ENCODE measurements at places on chromosomes 3 and 15.
A peak's percentile ranks its signal among the peaks of the same experiment; 100 is the strongest.

DNA sequence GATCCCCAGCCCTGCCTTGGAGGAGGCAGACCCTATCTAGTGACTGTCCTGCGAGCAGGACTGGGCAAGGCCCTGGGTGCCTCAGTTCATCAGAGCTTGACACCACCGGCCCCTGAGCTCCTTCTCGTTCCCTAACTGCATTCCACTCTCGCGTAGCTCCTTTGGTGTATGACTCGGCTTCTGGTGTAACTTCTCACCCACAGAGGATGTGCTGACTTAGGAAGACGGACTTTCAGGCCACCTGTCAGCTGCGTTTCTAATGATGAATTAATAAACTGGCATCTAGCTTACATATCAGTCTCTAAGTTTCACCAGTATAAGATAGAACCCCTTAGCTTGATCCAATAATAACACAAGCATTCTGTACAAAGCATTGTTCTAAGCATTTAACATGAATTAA is 17.5 kb downstream of the ABCF3 start:
- DNase-seq: no peak

DNA sequence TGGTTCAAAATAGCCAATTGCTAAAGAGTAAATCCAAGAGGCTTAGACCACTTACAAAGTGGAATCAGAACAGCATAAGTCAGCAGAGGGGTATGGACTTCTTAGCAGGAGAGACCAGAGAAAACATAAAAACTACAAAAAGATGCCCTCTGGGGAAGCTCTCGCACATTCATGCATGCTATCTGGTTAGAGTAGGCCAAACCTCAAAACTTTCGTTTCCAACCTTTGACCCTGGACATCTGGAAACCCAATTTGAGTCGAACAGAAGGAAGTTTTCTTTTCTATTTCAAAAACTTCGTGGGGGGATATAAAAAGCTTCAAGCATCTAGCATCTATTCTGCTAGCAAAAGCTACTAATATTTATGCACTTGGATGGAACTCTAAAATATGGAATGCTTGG is 523.9 kb upstream of the AGTR1 start:
- DNase-seq: no peak

DNA sequence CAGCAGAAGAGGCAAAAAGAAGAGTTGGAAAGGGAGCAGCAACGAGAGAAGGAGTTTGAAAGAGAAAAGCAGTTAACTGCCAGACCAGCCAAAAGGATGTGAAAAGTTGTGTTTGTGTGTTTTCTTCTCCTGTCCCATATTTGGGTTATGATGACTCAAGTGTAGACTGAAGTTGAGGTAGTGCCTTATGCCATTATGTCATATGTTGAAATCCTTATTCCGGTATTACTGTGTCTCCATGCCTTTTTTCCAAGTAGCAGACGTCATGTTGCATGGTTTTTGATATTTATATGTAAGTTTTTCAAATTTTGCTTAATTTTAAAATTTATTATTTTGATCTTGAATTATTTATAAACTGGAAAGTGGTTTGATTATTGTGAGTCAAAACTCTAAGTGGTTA is 19.2 kb downstream of the BLOC1S6 start:
- peak; percentile 20 for DNase-seq

DNA sequence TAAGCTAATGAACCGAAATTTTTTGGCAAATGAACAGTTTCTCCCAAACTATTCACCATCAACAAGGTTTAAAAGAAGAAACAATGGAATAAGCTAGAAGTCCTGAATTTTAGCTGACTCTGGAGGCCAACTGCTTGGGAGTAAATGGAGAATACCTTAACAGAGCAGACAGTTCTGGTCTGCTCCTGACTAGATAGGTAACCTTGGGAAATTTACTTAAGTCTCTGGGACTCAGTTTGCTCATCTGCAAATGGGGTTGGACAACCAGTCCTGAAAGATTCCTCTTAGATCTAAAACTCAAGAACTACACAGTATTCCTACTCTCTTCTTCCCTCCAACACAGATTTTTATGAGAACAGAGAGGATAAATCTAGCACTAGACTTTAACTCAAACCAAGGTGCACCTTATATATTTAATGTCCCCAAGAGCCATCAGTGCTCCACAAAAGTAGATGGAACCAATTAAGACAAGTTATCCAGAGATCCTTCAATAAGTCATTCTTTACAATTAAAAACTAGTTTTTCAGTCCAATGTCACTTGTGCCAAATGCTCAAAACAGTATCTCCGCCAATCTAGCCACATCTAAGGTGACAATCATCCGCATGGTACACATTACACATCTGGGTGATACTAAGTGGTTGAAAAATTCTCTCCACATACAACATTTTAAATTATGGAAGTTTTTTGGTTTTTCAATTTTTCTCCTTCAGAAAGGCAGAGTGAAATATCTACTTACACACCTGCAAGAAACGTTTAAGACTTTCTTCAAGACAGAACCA is 1.5 kb downstream of the RHOA start:
- no peak for DNase-seq

DNA sequence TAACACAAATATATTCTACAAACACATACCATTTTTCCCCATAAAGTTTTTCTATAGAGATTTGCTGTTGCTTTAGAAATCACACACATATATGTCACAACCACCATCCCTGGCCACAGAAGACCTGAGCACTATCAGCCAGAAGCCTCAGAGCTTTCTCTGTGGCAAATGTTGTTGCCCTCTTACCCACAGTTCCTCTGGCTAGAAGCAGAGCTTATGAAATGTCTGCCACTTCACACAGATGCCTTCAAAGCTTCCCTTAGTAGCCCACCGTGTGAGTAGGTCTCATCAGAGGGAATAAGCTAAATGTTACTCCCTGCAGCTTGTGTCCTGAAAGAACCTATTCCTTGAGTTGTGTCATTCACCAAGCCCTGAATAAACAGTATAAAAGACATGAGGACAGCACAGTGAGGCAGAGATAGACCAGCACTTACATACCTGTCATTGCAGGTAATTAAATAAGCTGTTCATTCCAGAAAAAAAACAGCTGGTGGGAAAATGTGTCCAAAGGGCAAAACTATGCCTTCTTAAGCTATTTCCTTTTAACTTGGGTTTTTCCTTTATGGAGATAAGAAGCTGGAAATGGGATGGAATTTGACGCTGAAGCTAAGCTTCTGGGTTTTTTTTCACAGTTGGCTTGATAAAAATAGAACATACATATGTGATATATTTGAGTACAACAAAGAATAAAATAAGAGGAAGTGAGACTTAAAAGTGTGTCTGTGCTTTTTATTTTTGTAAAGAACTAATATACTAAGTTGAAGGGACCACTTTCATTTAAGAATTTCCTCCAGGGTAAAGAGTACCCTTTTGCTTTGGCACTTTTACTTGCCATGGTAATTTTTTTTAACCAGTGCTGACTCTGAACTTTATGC is 391.4 kb downstream of the KCNH8 start:
- peak; percentile 9 for DNase-seq

DNA sequence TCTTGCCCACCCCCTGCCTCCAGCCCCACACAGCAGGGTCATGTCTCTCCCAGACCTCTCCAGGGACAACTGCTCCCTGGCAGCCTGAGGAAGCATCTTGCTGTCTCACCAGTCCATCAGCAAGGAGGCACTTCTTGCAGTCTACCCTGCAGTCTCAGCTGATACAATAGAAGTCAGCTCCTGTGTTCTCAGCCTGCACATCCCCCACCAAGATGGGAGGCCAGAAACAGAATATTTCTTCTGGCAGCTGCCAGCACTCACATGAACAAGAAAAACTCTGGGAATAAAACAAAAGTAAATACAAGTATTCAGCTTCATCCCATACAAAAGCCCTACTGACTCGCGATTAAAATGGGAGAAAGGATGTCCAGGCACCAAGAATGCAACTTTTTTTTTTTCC is 457.4 kb upstream of the PROK2 start:
- no peak for DNase-seq

- DNase-seq: no peak
Observed at GRCh38 chr3:193348686-193349085, 29.9 kb downstream of the ATP13A5 start.

GRCh38 chr3:94862703-94863102 is 799.8 kb downstream of the NSUN3 start:
- DNase-seq: peak; percentile 12

DNA sequence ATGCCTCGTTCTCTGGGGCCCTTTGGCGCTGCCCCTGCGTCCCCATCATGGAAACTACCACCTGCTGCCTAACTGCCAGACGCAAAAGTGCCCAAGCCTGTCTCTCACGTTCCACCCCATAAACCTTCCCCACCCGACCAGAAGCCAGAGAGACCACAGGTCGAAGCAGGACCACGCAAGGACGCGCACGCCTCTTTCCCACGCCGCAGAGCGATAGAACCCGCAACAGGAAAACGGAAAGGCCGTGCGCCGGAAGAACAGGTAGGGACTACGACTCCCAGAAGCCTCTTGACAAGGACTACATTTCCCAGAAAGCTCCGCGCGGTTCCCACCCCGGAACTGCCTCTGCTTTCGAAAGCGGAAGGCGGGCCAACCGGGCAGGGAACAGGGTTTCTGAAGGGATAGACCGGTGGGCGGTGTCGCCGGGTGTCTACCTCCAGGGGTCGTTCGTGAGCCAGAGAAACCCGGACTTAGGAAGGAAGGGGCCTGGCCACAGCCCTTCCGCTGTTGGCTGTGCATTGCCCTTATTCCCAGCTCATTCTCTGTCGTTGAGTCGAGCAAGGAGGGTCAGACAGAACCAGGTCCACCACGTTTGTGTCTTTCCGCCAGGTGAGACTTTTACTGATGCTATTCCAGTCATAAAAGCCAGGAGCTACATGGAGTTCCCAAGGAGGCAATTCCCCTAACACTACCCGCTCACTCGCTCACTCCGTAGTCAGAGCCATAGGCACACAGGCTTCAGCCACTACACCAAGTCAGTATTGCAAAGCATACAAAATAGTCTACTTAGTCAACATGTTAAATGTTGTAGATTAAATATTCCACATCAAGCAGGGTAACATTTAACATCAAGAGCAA is 56.6 kb upstream of the ZBTB38 start:
- DNase-seq: peak; percentile 94

- no peak for DNase-seq
Observed at GRCh38 chr3:13567684-13568514, 19.0 kb downstream of the FBLN2 start.

GRCh38 chr3:175593331-175593730 is 734.2 kb downstream of the NAALADL2 start:
- no peak for DNase-seq

- no peak for DNase-seq
Observed at GRCh38 chr3:10632125-10632524, 126.7 kb upstream of the ATP2B2 start.

- DNase-seq: no peak
Observed at GRCh38 chr3:173078525-173078924, 62.5 kb downstream of the SPATA16 start.

DNA sequence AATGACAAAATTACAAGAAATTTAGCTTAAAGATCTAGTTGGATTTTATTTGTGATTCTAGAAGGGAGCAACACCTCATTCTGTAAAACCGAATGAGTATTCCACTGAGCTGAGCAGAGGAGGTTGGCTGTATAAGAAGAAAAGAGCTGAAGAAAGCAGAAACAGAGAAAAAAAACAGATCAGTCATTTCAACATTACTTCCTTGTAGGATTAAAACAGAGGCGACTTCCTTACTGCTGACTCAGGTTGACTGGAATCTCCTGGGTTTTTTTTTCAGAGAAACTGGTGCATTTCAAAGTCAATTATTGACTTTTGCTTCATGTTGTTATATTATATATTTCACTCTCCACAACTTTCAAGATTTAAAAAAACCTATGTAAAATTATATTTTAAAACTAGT is 368.1 kb upstream of the UBE2E2 start:
- DNase-seq: no peak

- peak; percentile 50 for DNase-seq
Observed at GRCh38 chr3:87503900-87504498, 227.6 kb upstream of the POU1F1 start.

GRCh38 chr3:141972399-141972798 is 96.0 kb downstream of the ATP1B3 start:
- no peak for DNase-seq

GRCh38 chr15:57061696-57062095 is 143.3 kb downstream of the TCF12 start:
- no peak for DNase-seq

DNA sequence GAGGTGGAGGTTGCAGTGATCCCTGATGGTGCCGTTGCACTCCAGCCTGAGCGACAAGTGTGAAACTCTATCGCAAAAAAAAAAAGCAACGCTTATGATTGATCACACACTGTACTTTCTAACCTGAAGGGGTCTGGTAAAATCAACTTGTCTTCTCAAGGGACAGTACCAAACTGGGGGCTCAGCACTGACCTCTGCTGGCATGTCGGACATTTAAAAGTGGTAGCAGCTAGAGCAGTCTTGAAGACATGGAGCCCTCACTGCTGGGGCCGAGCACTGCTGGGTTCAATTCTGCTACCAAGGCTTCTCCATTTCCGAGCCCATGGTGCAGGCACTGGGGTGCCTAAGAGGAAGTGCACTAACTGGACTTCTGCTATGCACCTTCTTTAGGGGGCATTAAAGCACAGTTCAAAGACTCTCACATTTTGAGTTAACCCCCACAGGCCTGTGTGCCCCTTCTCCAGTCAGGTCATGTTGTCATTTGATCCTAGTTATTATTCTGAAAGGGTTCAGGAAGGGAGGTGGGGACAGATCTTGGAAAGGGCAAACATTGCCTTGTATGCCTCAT is 26.4 kb upstream of the LAMP3 start:
- peak; percentile 55 for DNase-seq

DNA sequence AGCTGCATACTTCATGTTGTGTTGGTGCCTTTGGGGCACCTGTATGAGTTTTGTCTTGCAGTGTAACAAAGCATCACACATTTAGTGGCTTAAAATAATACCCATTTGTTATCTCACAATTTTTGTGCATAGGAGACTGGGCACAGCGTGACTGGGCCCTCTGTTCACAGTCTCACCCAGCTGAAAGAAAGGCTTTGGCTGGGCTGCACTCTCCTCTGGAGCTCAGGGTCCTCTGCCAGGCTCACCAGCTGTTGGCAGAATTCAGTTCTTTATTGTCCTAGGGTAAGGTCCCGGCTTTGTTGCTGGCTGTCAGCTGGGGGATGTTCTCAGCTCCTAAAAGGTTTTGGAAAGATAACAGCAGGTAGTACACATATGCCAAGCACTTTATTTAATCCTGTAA is 263.3 kb downstream of the CLSTN2 start:
- no peak for DNase-seq

DNA sequence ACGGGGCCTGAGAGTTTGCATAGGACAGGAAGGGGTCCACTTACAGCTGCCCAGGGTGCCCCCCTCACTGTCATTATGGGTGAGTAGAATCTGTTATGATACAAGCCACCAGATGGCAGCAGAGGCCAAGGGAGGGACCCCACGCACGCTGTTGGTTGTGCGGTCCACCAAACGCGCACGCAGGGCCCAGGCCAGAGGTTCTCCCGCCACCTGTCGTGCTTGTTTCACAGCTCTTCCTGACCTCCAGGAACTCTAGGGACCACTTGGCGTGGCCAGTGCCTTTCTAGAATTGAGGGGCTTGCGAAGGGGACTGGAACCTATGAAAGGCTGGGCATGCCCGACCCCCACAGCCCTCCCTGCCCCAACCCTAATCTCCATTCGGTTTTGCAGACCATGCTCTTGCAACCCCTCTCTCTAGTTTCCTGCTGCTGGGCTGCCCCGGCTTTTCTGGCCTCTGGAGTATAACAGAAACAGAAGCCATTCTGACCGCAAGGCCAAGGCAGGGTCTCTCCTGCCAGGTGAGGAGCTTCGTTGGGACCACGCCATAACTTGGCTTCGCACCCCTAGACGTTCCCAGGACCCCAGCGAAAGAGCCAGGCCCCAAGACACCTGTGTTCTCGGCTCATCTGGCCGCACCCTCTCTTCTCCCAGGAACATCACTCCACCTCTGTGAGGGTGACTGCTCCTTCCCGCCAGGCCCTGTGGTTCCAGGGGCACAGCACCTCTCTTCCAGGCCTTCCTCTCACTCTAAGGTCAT is 46.0 kb downstream of the ALDH1L1 start:
- DNase-seq: peak; percentile 65

- no peak for DNase-seq
Observed at GRCh38 chr15:83203543-83203942, 4.1 kb downstream of the HDGFL3 start.

Measured in GM13977 (cell line).